Brain microvascular endothelial cell (primary cell): ENCODE measurements at places on chromosomes 4 and X.

- DNase-seq: no peak
These were observed 102.6 kb upstream of the C1GALT1C1 start for GRCh38 chrX:120732461-120732860.

GRCh38 chr4:22389240-22389870, 126.5 kb downstream of the ADGRA3 start:
- DNase-seq: peak; percentile 77

GRCh38 chrX:120753413-120754251, 122.0 kb downstream of the CT47B1 start:
- DNase-seq: no peak

DNA sequence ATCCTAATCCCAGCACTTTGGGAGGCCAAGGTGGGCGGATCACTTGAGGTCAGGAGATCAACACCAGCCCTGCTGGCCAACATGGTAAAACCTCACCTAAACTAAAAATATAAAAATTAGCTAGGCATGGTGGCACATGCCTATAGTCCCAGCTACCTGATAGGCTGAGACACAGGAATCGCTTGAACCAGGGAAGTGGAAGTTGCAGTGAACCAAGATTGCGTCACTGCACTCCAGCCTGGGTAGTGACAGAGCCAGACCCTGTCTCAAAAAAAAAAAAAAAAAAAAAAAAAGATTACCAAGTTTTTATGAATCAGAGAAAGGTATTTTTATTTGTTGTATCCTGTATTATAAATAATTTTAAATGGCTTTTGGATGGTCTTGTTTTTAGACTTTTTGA, 15.1 kb downstream of the TRAPPC11 start:
- no peak for DNase-seq
